ENCODE measurements at places on chromosomes 5 and 9.

GRCh38 chr5:43658509-43658908 is 55.5 kb downstream of the NNT start:
- no peak for DNase-seq

GRCh38 chr5:74404574-74405508 is 235.7 kb downstream of the ENC1 start:
- DNase-seq = no peak

GRCh38 chr5:174086751-174087150 is 41.2 kb downstream of the NSG2 start:
- DNase-seq = no peak

DNA sequence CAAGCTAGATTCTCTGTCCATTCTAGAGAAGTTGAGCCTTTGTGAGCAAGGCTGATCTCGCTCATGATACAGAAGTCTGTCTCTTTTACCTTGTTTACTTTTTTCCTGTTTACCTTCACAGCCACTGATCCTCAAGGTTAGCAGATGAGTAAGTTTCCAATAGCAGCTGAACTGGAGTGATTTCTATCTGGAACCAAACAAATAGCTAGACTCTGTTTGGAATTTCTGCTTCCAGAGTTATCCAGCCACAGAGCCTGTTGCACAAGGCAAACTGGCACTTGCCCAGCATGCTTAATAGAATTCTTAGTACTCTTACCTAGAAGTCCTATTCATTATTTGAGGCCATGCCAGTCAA is 12.8 kb upstream of the PANK3 start:
- DNase-seq = no peak

GRCh38 chr9:134221273-134222017 is 57.1 kb upstream of the RNU6ATAC start:
- DNase-seq = no peak

- DNase-seq = no peak
Observed at GRCh38 chr5:16596581-16596940, 20.2 kb downstream of the RETREG1 start.

- no peak for DNase-seq
Observed at GRCh38 chr5:159010661-159011442, 88.9 kb downstream of the EBF1 start.

GRCh38 chr5:55437859-55438206 is 96.9 kb downstream of the PLPP1 start:
- no peak for DNase-seq

GRCh38 chr9:129871046-129871445 is 35.8 kb downstream of the USP20 start:
- no peak for DNase-seq

GRCh38 chr5:140382866-140383265 is 18.8 kb upstream of the ANKHD1 start:
- DNase-seq = no peak

DNA sequence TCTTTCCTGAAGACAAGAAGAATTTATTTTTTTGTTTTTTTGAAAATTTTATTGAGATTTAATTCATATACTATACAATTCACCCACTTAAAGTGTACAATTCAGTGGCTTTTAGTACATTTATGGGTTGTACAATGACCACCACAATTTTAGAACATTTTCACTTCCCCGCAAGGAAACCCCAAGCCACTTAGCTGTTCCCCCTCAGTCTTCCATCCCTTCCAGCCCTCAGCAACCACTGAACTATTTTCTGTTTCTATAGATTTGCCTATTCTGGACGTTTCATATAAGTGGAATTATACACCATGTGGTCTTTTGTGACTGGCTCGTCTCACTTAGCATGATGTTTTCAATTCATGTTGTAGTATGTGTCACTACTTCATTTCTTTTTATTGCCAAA is 28.0 kb downstream of the DNAI1 start:
- DNase-seq = no peak

DNA sequence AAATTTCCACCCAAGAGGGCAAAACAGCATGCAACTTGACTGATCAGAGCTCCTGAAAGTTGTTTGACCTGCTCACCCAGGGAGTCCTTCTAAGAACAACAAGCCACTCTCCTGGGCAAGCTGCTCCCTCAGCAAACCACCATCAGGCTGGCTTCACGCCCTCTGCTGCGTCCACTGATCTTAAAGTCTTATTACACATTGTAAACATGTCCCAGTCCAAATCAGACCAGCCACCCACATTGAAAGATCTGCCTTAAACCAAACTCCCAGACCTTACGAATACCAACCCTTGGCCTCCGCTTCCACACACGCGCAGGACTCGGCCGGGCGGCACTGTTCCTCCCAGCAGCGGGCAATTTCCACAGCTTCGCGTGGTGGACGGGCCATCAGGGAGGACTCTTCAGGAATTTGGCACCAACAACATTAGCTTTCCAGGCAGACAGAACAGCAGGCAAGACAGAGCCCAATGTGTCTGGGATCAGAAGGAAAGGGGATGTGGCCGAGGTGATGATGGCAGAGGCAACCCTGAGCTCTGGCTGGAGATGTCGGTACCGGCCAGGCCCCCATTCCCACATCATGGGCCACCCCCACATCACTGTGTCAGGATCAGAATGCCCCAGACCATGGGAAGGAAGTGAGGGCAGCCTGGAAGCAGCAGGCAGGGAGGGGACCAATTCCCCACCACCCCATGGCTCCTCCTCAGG is 56.8 kb downstream of the SEMA4D start:
- no peak for DNase-seq

GRCh38 chr5:170576602-170577535 is 73.0 kb downstream of the KCNIP1 start:
- no peak for DNase-seq

- no peak for DNase-seq
Observed at GRCh38 chr5:34620185-34620584, 35.9 kb upstream of the RAI14 start.

GRCh38 chr5:83509540-83509939 is 38.0 kb downstream of the VCAN start:
- no peak for DNase-seq

GRCh38 chr9:20512106-20512505 is 110.2 kb downstream of the MLLT3 start:
- no peak for DNase-seq

GRCh38 chr9:34254141-34254913 is 74.7 kb downstream of the KIF24 start:
- no peak for DNase-seq

- DNase-seq = no peak
Observed at GRCh38 chr5:62969409-62970120, 390.9 kb downstream of the LRRC70 start.

- no peak for DNase-seq
Observed at GRCh38 chr5:132872788-132873118, 715 bp upstream of the LEAP2 start.

DNA sequence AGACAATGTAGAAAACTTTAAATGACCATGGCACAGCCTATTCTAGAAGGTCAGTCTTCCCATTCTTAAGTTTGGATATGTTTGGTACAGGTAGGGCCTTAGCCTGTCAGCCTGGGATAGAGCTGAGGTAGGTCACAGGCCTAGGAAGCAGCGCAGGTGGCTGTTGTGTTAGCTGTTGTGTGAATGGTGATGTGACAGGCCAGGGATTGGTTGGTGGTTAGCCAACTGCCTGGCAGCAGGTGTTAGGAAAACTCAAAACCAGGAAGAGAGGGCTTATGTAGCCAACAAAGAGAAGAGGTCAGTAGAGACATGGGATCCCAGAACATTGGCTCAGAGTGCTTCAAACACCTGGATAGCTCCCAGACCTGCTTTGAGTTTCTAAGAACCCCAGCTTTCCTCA is 84.2 kb downstream of the FBXO38 start:
- DNase-seq = no peak

DNA sequence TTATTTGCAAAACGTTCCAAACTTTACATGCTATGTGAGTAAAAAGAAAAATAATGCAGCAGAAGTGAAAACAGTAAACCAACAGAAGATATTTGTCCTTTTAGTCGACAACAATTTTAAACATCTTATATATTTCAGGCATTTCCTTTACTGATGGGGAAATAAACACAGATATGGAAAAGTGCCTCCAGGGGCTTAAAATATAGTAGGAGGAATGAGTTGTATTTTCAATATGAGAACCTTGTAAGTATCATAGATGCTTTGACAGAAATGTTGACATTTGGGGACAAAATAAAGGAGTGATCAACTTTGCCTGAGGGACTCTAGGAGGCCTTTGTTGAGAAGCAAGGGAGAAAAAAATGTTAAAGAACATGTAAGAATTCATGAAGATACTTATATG is 1043.5 kb downstream of the CDH12 start:
- DNase-seq = no peak

DNA sequence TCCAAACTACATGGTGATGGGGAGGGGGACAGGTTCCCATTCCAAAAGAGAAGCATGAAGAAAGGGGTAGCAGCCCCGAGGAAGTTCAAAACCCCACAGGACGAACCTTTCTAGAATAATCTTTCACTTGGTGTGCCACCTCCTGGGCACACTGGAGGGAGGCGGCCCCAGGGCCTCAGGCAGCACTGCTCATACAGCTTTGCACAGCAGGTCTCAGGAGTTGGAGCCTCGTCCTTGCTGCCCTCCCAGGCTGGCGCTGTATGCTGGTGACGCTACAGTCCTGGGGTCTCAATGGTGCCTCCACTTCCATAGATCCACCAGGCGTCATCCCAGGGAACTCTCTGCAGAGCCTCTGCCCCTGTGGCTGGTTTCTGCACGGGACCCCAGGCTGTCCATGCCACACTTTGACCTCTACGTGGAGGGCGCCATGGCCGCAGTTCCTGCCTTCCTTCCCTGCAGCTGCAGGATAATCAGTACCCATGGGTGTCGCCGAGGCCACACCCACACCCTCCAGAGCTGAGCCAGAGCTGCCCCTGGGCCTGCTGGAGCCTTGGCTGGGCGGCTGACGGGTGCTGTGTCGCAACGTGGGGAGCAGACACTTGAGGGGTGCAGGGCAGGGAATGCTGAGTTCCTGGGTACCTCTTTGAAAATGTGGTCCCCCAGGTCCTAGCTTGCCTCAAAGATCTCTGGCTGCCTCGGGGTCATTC is 95.3 kb downstream of the COL5A1 start:
- DNase-seq = no peak

- no peak for DNase-seq
Observed at GRCh38 chr5:126851501-126852011, 74.6 kb downstream of the LMNB1 start.

DNA sequence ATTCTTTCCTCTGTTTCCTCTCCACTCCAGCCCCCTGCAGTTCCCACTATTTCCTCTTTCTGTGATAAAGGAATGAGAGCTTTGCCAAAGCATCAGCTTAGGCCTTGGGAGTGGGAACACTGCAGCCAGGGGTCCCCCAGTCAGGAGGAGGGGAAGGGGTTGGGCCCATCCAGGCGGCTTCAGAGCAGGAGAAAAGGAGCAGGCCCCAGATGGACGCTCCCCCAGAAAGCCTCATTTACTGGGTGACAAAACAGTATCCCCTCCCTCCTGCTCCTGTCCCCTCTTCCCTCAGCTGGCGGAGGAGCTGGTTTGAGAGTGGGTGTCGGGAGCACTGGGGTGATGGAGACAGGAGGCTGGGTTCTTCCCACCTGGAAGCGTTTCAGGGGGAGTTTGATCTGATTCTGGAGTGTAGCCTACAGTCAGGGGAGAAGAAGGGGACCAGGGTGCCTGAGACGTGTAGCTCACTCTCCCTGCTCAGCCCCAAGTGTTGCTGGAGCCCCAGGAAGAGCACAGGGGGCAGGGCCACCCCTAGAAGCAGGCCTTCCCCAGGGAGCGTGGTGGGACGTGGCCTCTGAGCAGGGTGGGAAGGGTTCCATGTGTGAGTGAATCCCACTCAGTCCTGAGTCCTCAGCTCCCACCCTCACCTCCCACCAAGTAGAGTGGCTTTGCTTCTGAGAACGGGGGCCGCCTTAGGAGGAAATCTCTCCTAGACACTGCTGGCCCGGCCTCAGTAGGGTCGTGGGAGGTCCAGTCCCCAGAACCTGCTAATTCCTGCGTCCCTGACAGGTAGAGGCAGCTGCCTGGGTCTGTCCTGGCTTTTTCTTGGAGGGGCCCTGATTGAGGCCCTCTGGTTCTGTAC is 173.1 kb downstream of the CACNA1B start:
- DNase-seq = no peak

- no peak for DNase-seq
Observed at GRCh38 chr9:68443624-68444023, 87.2 kb downstream of the PGM5 start.

DNA sequence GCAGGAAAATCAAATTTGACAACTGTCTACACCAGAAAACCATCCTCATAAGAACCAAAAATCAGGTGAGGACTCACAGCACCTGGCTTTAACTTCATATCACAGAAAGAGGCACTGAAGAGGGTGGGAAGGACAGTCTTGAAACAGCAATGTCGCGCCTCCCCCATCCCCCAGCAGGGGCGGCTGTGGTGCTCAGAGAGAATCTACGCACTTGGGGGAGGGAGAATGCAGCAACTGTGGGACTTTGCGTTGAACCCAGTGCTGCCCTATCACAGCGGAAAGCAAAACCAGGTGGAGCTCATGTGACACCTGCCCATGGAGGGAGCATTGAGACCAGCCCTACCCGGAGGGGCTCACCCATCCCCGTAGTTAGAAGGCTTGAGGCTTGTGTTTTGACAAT is 191.8 kb downstream of the MSX2 start:
- no peak for DNase-seq

- DNase-seq = no peak
Observed at GRCh38 chr9:96051423-96051822, 175.9 kb downstream of the ERCC6L2 start.

DNA sequence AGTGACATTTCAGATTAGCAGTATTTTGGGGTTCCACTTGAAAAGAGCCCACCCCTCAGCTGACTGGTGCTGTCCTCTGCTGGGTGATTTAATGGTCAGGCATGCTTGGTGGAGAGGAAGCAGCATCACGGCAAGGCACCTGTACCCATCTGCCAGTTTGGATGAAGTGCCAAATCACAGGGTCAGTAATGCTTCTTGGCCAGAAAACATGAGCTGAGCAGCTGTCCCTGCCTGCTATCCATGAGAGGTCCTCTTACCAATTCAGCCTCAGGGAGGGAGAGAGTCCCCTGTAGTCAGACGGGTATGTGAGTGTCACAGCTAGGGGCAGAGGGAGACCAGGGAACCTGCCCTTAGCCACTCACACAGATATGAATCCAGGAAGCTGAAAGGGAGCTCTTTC is 137.9 kb downstream of the SEC61B start:
- no peak for DNase-seq

DNA sequence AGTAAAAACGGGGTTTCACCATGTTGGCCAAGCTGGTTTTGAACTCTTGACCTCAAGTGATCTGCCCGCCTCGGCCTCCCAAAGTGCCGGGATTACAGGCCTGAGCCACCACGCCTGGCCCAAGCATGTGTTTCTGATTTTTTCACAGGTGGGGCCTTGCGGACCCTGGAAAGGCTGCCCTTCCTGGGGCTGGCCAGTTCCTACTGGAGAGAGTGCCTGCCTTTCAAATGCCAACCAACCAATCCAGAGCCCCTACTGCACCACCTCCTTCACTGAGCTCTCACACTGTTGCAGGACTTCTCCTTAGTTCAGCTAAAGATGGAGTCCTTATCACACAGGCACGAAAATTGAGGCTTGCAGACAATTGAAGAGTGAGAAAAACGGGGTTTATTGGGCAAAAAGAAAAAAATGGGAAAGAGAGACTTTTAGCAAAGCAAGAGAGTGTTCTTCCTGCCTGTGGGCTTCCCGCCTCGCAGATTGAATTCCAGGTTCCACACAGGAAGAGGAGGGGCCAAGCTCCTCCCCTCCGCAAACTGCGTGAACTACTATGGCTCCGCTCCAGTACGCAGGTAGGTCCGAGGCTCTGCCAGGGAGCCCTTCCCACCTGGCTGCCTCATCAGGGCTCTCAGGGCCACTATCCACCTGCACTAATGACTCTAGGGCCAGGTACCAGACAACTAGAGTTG is 8.3 kb upstream of the CMBL start:
- DNase-seq = no peak

GRCh38 chr9:99093492-99093791 is 11.5 kb upstream of the TGFBR1 start:
- DNase-seq = no peak

- no peak for DNase-seq
Observed at GRCh38 chr9:70030156-70030555, 13.5 kb upstream of the MAMDC2 start.

Measured in HAP-1 (cell line).